ENCODE measurements at places on chromosomes 1 and 21.

- DNase-seq, result no peak
Observed at GRCh38 chr1:19177811-19178210, 32.3 kb downstream of the UBR4 start.

GRCh38 chr1:22751124-22751531, 40.5 kb downstream of the EPHB2 start:
- DNase-seq, result no peak

- DNase-seq, result peak; percentile 37
Observed at GRCh38 chr1:47617381-47618221, 179.8 kb downstream of the FOXD2 start.

GRCh38 chr1:208714323-208714722, 470.1 kb upstream of the PLXNA2 start:
- DNase-seq, result no peak

- no peak for DNase-seq
Observed at GRCh38 chr1:170533298-170533697, 1.3 kb downstream of the GORAB start.

Measured in left forelimb (tissue), 1 donor.